GM13977 (cell line): ENCODE measurements at places on chromosomes 2 and 18.

- DNase-seq, result no peak
These were observed 78.7 kb downstream of the NCAPH start for GRCh38 chr2:96414161-96414710.

DNA sequence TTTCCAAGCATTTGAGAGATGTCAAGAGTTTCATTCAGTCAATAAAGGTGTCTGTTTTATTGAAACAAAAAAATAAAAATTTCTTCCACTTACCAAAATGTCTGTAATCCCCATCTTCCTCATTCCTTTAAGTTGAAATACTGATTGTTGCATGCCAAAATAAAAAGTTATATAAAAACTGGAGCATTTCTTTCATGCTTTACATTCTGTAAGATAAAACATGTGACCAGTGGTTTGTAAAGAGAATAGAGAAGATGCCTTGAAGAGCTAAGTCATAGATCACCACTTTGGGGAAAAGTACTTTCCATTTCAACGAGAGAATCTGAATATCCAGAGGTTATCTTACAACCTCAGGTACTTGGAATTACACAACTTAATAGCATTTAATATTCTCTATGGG, 35.9 kb upstream of the MYO1B start:
- no peak for DNase-seq

- DNase-seq, result no peak
These were observed 34.4 kb downstream of the ACYP2 start for GRCh38 chr2:54149638-54150441.

DNA sequence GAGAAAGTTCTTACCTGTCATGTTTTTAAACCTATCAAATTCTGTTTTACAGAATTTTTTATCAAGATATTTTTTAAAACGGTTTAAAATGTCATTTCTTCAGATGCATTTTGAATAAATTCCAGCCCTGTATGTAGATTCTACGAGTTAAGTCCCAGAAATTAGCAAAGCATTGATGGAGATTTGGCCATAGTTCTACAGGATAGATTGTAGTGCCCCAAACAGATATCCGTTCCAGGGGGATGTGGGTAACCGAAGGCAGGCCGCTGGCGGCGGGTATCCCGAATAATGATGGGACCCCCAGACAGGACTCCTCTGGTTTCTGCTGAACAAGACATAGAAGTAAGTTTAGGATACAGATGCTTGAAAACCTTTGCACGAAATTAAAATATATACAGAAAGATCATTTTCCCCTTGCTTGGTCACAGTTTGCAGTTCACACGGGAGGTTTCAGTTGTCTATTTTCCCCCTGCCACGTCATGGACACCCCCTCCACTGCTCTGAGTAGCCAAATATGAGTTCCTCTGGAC, 755 bp downstream of the NOL4 start:
- DNase-seq, result no peak

DNA sequence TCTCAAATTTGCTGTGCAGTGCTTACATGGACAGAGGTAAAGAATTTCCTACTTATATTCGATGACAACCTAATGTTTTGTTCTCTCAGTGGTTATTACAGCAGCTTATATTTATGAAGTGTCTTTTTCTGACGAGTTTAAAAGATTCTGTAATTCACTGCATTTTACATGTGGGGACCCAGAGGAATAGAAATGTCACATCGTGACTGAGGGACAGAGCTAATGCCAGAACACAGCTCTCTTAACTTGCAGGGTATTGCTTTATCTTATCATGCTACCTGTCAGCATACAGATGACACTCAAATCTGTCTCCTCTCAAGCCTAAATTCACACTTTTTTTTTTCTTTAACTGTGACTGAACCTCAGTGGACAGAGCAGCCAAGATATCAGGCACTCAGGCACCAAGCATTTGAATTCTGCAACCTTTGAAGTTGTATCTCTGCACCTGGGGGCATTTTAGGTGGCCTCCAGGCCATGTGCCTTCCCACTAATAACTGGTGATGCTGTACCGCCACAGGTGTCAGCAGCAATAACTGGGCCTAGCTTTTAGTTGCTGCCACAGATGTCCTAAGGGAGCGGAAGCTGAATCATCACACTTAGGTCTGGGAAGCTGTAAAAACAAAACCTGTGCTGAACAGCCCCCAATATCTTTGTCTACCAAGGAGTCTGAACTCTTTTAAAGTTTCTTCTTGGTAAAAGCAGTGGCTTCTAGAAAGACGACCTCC, 315.8 kb upstream of the NRP2 start:
- DNase-seq, result no peak

DNA sequence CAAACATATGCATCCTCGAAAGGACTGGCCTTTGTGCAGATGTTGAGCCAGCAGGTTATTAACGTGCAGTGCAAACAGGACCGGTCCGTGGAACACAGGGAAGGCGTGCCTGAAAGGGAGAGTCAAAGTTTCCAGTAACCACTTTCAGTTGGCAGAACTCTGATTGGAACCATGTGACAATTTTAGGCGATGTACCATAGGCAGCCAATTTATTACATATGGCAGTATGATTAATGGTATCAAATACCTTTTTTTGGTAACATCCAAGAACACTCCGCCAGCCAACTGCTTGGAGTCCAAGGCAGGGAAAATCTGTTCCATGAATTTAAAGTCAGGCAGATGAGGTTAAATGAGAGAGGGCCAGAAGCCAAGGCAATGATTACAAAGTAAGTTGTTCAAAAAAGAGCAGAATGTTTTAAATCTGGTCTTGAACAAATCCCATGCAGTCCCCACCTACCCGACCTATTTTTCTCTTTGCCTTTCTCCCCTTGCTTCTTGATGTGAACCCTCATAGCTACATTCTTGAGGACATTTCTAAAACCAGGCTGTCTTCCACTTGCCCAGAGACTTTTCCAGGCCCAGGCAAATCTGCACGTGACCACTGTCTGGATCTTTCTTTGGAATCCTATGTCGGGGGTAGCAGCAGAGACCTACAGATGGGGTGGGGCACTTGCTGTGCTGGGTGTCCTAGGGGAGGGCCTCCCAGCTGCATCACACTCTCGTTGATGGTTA, 351.7 kb downstream of the HRH4 start:
- DNase-seq, result no peak

DNA sequence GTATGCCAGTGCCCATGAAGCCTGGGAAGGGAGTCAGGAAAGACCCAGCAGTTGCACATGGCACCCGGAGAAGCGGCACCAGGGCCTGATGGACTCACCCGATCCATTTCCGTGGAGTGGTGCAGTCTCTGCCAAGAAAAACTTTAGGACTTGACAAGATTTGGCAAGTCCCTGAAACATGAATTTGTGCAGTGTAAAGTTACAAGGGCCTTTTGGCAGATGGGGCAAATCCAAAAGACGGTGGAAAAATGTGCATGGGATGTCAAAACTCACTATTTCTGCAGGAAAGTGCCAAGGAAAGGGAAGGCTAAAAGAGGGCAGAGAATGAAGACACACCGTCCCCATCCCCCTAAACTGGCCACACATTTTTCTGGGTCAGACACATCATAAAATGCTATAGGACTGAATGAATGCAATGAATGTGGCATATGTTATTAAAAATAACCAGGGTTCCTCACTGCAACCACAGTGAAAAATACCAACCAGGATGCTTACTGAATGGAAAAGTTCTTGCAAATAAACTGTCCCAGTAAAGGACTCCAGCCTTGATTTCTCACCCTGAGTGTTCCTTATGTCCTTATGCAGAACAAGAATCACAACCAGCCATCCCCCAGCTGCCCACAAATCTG, 173.5 kb upstream of the SIX2 start:
- DNase-seq, result no peak

- peak; percentile 80 for DNase-seq
These were observed 52.8 kb upstream of the PMAIP1 start for GRCh38 chr18:59846814-59847490.

DNA sequence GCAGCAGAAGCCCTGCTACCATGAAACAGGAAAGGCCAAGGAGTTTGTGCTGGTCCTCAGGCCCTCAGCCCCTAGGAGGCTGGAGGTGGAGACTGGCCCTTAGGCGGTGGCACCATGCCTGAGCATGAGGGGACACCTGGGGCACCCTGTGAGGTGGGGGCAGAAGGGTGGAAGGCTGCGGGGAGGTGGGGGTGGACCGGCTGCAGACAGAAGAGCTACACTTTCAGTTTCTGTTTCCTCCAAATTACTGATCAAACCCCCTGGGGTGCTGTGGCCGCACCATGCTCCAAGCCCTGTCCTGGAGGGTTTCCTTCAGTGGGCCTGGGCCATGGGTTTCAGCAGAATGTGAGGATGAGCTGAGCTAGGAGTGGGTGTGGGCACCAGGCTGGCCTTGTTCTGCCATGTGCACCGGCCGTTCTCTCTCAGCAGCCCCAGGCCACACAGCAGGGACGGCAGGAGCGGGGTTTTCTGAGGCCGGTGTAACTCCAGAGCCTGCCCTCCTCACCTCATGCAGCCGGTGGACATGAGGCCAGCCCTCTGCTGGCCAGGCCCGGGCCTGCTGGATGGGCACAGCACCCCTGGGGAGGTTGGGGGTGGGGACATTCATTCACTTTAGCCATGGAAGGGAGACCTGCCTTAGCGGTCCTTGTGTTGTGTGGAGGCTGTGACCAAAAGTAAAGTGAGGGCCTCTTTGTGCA, 51.5 kb downstream of the PLEKHB2 start:
- DNase-seq, result peak; percentile 50

DNA sequence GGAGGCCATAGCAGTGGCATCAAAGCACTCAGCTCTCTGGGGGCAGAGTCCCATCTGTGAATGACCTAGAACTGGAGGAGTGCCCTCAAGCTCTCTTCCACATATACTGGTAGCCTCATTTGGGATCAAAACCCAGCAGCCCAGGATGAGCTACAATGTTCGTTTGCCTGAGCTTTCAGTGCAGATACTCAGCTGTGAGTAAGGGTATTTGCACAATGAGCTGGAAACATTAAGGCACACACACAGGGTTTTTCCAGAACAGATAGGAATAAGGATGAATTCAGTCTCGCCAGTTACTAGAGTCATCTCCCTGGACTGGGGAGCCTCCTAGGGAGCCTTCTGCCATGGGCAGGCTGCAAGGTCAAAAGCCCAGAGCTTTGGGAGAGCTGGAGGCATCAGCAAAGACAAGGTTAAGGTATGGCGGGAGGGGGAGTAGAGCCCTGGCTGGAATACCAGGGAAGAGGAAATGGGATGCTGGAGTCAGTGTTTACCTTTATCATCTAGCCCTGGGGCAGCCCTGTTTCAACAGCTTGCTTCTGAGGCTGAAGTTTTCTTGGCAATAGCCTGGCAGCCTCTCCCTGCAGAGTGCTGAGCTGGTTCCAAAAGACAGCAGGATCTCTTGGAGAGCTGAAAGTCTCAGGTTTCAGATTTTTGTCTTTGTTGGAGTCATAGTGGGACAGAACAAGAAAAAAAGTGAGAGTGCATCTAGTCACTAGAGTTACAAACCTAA, 187.7 kb downstream of the LOXHD1 start:
- no peak for DNase-seq

DNA sequence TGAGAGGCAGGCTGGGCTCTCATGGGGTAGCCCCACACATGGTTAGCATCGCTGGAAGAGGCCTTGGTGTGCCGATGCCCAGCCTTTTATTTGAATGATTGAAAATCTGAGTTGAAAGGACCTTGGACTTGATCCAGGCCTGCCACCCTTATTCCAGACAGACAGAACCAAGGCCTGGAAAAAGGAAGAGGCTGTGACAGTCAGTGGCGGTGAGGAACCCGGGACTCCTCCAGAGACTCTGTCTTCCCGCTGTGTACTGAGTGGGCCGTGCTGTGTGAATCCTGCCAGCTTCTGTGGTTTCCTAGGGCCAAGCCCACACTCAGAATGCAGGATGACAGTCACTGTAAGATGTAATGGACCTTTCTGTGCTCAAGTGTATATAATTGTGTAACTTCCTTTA, 218.5 kb downstream of the LDLRAD4 start:
- no peak for DNase-seq

DNA sequence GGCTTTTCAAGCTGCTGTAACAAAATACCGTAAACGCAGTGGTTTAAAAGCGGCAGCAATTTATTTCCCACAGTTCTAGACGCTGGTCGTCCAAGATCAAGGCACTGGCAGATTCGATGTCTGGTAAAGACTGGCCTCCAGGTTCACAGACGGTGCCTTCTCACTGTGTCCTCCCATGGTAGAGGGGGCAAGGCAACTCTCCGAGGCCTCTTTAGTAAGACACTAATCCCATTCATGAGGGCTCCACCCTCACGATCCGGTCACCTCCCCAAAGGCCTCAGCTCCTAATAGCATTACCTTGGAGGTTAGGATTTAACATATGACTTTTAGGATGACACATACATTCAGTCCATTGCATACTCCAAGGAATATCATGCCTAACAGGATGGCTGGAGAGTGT, 117.2 kb downstream of the SH3RF3 start:
- DNase-seq, result no peak

DNA sequence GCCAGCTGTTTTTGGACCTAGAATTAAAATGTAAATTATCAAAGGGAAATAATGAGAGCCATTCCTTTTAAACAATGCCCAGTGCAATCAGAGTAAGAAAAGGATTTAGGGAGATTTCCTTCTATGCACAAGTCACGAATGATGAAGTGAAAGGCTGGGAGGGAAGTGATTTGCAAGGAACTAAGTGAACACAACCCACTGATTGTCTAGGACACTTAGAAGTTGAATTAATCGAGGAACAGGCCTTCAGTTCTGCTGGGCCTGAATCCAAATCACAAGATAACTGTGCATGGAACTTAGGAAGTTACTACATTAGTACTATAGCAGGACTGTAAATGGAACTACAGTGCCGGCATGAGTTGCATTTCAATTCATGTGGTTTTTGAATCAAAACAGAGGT, 17.7 kb downstream of the MAP2 start:
- no peak for DNase-seq

GRCh38 chr18:60549338-60549960, 176.9 kb upstream of the MC4R start:
- peak; percentile 38 for DNase-seq

DNA sequence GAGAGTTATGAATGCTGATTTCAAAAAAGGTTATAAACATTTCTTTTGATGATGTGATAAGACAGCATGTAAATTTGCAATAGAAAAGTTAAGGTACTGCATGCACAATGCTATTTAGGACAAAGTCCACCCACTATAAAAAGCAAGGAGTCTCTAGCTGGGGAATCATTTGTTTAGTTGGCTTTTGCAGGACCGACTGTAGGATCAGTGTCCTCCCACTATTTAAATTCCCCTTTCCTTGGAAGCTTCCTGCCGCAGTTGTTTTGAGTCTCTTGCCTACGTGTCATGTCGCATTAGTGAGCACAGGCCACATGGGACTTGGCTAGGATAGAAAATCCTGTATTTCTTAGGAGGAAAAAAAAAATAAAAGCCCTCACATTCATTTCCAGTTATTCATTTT, 13.1 kb downstream of the QPCT start:
- DNase-seq, result no peak

GRCh38 chr2:149077861-149078260, 39.4 kb downstream of the LYPD6B start:
- no peak for DNase-seq

- no peak for DNase-seq
These were observed 49.7 kb upstream of the CCDC85A start for GRCh38 chr2:56133931-56134629.
